ENCODE measurements at places on chromosomes 2 and 18. TPM values are rescaled to one million over a fixed set of nuclear protein-coding genes. Genes with fewer than 3 reads are reported as not detected.

Gene KIF5C
- 4.7 TPM for polyA plus RNA-seq

GRCh38 chr2:121944072-121944831 lies 188.8 kb downstream of the TSN start:
- DNase-seq = no peak
- no peak overlapping the region for H3K4me3 ChIP-seq
- H3K36me3 ChIP-seq = no peaks in the 10 kb centered on the region
- H3K27me3 ChIP-seq = no peaks in the 10 kb centered on the region

DNA sequence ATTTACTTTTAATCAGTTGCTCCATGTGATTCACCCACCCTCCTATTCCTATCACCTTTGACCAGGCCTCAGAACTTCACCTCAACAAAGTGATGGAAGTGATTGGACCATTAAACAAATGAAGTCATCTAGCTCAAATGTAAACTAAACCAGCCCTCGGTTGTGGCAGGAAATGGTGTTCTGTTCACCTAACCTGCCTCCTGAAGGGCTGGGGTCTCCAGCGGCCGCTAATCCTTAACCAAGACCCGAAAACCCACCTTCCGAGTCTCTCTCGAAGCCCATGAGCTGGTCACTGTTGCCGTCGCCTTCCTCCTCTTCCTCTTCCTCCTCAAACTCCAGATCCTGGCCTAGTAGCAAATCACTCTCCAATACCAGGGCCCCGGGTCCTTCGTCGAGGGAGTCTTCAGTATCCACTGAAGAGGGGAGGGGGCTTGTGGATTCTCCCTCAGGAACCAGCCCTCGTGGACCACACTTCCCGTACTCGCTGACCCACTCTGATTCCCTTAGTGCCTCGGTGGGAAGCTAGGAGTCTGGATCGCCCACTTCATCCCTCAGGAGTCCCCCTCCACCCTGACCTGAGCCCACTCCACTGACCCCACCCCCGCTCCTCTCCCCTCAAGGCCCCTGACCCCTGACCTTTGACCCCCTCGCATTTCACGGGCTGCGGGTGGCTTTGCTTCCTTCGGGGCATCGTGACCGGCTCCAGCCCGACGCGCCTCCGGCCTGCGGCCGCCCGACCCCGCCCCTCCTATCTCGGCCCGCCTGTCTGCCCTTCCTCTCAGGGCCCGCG lies 503 bp downstream of the ZNF513 start:
- peak overlapping the region; percentile 86 for H3K4me3 ChIP-seq
- H3K36me3 ChIP-seq = peaks cover 44% of the 10 kb centered on the region
- peak; percentile 47 for DNase-seq

Gene RBM44
- 0.30 TPM for polyA plus RNA-seq

Gene ANKRD30BL
- not detected for polyA plus RNA-seq

GRCh38 chr18:45792506-45793263 lies 32.8 kb upstream of the SIGLEC15 start:
- no peak overlapping the region for H3K27ac ChIP-seq
- H3K4me3 ChIP-seq = peak overlapping the region; percentile 0
- no peaks in the 10 kb centered on the region for H3K4me1 ChIP-seq

- H3K4me1 ChIP-seq = no peaks in the 10 kb centered on the region
- no peaks in the 10 kb centered on the region for H3K27me3 ChIP-seq
- no peak overlapping the region for H3K4me3 ChIP-seq
These were observed 257.6 kb upstream of the RAB6C start for GRCh38 chr2:129721846-129722245.

Gene COL6A3
- polyA plus RNA-seq = 18.5 TPM

GRCh38 chr2:130963196-130963848 lies 126.6 kb downstream of the ARHGEF4 start:
- H3K27me3 ChIP-seq = peaks cover 21% of the 10 kb centered on the region
- peak; percentile 81 for DNase-seq
- no peak overlapping the region for H3K27ac ChIP-seq
- no peaks in the 10 kb centered on the region for H3K36me3 ChIP-seq
- H3K4me1 ChIP-seq = no peaks in the 10 kb centered on the region

Gene AMER3
- polyA plus RNA-seq = 0.03 TPM
